ENCODE measurements at places on chromosomes 2 and 18. TPM values are rescaled to one million over a fixed set of nuclear protein-coding genes. Genes with fewer than 3 reads are reported as not detected.

DNA sequence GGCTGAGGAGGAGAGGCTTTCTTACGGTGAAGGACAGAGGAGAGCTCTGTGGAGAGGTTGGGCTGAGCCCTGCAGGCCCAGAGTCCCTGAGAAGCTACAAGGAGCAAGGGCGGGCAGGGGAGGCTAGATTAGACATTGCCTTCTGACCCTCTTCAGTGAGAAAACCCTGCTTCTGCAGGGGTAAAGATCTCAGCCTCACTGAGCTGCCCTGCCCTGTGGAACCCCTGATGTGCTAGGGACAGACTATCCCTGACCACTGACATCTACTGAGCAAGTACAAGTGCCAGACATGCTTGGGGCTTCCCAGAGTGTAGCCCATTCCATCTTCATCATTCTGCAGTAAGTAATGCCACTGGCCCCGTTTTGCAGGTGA is 111.5 kb downstream of the CYP26B1 start:
- no peak for ATAC-seq

The CTAGE1 gene
- total RNA-seq: not detected

- ATAC-seq: no peak
These were observed 688 bp upstream of the WDR33 start for GRCh38 chr2:127811397-127812321.

DNA sequence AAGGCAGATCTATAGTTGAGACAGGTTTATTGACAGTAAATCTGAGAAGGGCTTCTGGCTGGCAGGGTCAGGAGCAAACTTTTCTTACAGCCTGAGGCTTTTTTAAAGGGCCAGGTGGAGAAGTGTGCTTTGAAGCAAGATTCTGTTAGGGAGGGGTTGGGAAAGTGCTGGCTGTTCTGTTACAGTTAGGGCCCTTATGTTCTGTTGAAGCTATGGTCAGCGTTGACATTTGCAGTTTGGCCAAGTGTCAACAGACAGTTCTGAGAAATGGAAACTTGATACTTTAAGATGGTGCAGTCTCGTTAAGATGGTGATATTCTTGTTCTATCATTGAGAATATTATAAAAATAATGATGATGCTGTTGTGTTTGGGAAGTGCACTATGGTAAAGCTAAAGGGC is 154.2 kb downstream of the RDH14 start:
- no peak for ATAC-seq

GRCh38 chr18:13372531-13372951 is 154.0 kb downstream of the LDLRAD4 start:
- ATAC-seq: no peak
